A673 (cell line): ENCODE measurements at places on chromosomes 2 and 18. TPM values are rescaled to one million over a fixed set of nuclear protein-coding genes. Genes with fewer than 3 reads are reported as not detected.
A peak's percentile ranks its signal among the peaks of the same experiment; 100 is the strongest.

- DNase-seq, result no peak
- no peak overlapping the region for H3K4me3 ChIP-seq
- H3K27ac ChIP-seq, result no peak overlapping the region
- H3K27me3 ChIP-seq, result no peaks in the 10 kb centered on the region
- H3K4me1 ChIP-seq, result no peaks in the 10 kb centered on the region
Observed at GRCh38 chr18:23977103-23977502, 37.5 kb upstream of the TTC39C start.

DNA sequence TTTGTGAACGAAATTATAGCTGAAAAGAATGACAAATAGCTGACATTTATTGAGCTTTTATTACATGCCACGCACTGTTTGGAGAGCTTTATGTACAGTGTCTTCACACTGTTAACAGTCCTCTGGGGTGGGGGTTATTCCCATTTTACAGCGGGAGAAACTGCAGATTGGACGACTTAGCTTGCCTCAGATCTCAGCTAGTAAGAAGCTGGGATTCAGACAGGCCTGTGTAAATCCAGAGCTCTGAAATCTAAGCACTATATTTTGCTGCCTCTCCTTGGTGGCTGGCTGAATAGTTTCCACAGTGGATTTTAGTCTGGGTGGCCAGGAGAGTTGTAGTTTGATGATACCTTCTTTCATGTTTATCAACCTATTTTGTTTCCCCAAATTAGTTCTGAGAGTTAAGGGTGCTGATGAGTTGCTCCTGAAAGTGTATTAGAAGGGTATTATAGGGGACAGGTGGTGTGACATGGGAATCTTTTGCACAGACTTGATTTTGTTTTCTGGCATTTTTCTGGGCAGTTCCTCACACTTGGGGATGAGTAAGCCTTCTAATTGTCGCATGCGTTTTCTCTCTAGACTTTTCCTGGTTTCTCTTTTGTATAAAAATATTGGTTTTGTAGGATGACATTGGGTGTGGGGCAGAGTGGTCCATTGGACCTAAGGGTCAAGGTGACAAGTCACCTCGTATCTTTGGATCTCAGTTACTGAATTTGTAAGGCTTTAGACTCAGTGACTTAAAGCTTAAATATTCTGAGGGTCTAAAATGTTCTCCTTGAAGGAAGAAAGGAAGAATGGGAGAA, 1.5 kb downstream of the ACSL3 start:
- peak overlapping the region; percentile 97 for H3K27ac ChIP-seq
- peaks cover 36% of the 10 kb centered on the region for H3K4me1 ChIP-seq
- H3K4me3 ChIP-seq, result peak overlapping the region; percentile 89
- DNase-seq, result peak; percentile 47

GRCh38 chr18:63994783-63995399, 25.0 kb downstream of the SERPINB8 start:
- H3K36me3 ChIP-seq, result no peaks in the 10 kb centered on the region
- H3K4me3 ChIP-seq, result no peak overlapping the region
- DNase-seq, result peak; percentile 71
- no peaks in the 10 kb centered on the region for H3K27me3 ChIP-seq

Gene DCDC2C
- total RNA-seq, result 0.43 and 0.81 TPM in 2 replicates

Gene CABYR
- total RNA-seq, result 7.9 and 11.5 TPM in 2 replicates

Gene NEB
- total RNA-seq, result 2.5 and 7.0 TPM in 2 replicates
